Right lobe of liver (tissue), 6 donors: ENCODE measurements at places on chromosomes 7 and 10. TPM values are rescaled to one million over a fixed set of nuclear protein-coding genes. Genes with fewer than 3 reads are reported as not detected.

- H3K36me3 ChIP-seq, result no peaks in the 10 kb centered on the region
- H3K4me3 ChIP-seq, result no peak overlapping the region
- H3K27me3 ChIP-seq, result no peaks in the 10 kb centered on the region
- no peak for DNase-seq
- no peak overlapping the region for H3K27ac ChIP-seq
Observed at GRCh38 chr7:45328403-45328981, 170.9 kb downstream of the RAMP3 start.

DNA sequence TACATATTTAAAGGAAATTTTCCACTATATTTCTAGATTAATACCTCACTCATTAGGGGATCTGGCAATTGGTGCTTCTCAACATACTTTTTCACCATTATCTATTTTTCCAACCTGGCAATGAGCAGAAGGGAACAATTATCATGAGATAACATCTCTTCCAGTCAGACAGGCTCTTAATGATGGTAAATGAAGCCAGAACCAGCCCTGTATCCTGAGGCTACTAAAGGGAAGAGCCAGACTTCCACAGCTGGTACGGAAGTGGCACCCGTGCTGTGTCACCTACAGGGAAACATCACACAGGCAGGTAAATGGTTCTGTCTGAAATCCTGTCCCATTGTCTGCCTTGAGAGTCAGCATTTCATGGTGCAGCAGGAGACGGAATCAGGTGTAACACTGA is 75.9 kb downstream of the ELMO1 start:
- H3K27me3 ChIP-seq, result no peaks in the 10 kb centered on the region
- no peak overlapping the region for H3K27ac ChIP-seq
- H3K4me3 ChIP-seq, result no peak overlapping the region
- DNase-seq, result no peak

- H3K27me3 ChIP-seq, result no peaks in the 10 kb centered on the region
- no peaks in the 10 kb centered on the region for H3K36me3 ChIP-seq
- H3K4me3 ChIP-seq, result no peak overlapping the region
- H3K27ac ChIP-seq, result peak overlapping the region; percentile 61
Observed at GRCh38 chr7:141042222-141043193, 27.8 kb upstream of the MRPS33 start.

GRCh38 chr7:137146552-137147337 is 196.8 kb downstream of the PTN start:
- DNase-seq, result no peak
- no peaks in the 10 kb centered on the region for H3K4me1 ChIP-seq
- H3K4me3 ChIP-seq, result no peak overlapping the region
- H3K36me3 ChIP-seq, result no peaks in the 10 kb centered on the region
- no peaks in the 10 kb centered on the region for H3K27me3 ChIP-seq

GRCh38 chr7:154986200-154986945 is 16.6 kb downstream of the PAXIP1 start:
- no peak for DNase-seq
- no peak overlapping the region for H3K4me3 ChIP-seq
- no peak overlapping the region for H3K27ac ChIP-seq
- no peaks in the 10 kb centered on the region for H3K27me3 ChIP-seq
- H3K36me3 ChIP-seq, result no peaks in the 10 kb centered on the region
- no peaks in the 10 kb centered on the region for H3K4me1 ChIP-seq

DNA sequence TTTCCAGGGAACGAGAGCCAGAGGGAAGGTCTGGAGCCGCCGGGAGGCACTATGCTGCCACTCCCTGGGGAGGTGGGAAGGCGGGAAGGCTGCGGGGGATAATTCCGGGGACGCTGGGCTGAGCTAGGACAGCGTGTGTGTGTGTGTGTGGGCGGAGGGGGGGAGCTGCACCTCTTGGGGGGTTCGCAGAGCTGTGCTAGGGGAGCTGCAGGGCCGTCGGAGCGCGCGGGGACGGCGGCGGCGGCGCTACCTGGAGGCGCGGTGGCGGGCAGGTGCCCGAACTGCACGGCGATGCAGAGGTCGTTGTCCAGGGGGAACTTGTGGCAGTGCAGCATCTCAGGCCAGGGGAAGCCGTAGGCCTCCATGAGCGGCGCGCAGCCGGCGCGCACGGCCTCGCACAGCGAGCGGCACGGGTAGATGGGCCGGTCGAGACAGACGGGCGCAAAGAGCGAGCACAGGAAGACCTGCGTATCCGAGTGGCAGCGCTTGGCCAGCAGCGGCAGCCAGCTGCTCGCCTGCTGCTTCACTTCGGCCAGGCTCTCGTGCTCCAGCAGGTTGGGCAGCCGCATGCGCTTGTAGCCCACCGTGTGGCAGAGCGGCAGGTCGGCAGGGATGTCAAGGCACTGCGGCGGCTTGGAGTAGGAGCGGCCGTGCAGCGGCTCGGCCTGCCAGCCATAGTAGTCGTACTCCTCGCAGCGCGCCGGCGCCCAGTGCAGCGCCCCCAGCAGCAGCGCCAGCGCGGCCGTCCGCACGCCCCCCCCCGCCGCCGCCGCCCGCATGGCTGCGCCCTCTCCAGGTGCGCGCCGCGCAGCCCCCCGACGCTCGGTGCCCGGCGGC is 526 bp downstream of the SFRP5 start:
- no peak overlapping the region for H3K4me3 ChIP-seq
- DNase-seq, result no peak
- no peaks in the 10 kb centered on the region for H3K4me1 ChIP-seq
- H3K36me3 ChIP-seq, result no peaks in the 10 kb centered on the region

GRCh38 chr7:66847879-66848790 is 72.9 kb upstream of the TMEM248 start:
- H3K27me3 ChIP-seq, result no peaks in the 10 kb centered on the region
- H3K36me3 ChIP-seq, result no peaks in the 10 kb centered on the region
- no peak overlapping the region for H3K27ac ChIP-seq
- no peak overlapping the region for H3K4me3 ChIP-seq

DNA sequence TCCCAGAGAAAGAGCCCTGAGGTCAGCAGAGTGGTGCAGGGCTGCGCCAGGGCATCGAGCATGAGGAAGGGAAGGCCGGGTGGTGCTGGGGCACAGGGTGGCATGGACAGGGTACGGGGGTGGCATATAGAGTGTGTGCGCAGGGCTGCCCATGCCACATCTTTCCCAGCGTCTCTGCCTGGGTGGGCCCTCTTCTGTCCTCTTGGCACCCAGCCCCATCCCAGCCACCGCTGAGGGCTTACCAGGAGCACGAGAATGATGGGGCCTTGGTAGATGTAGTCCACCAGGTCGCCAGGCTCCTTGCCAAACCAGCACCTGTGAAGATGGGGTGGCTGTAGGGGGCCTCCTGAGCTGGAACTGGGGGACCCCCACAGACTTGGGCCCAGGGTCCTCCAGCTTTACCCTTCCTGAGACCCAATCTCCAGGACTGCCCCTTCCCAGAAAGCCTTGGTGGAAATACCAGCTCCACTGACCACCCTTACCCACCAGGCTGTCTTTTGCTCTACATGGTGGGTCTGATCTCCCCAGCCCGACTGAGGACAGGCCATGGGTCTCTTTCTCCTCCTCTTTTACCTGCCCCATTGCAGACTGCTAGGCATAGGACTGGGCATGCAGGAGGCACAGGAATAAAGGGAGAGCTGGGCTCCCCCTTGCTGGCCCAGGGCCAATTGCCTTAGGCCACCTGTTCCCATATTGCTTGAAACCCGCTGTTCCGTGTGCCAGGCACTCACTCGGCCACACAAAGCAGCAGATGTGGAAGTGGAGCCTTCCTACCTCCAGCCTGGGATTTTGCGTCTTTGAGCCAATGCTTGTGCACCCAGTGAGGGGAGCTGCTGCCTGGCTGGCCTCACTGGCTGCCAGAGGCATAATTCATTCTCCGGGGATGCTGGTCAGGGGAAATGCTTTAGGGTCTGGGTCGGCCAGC is 21.7 kb downstream of the CRHR2 start:
- no peak for DNase-seq
- H3K36me3 ChIP-seq, result no peaks in the 10 kb centered on the region
- no peaks in the 10 kb centered on the region for H3K4me1 ChIP-seq
- no peaks in the 10 kb centered on the region for H3K27me3 ChIP-seq
- H3K4me3 ChIP-seq, result no peak overlapping the region
- no peak overlapping the region for H3K27ac ChIP-seq

- no peak overlapping the region for H3K4me3 ChIP-seq
- no peaks in the 10 kb centered on the region for H3K4me1 ChIP-seq
- DNase-seq, result no peak
- H3K27ac ChIP-seq, result no peak overlapping the region
- no peaks in the 10 kb centered on the region for H3K36me3 ChIP-seq
Observed at GRCh38 chr7:147903536-147904218, 686.9 kb upstream of the C7orf33 start.

DNA sequence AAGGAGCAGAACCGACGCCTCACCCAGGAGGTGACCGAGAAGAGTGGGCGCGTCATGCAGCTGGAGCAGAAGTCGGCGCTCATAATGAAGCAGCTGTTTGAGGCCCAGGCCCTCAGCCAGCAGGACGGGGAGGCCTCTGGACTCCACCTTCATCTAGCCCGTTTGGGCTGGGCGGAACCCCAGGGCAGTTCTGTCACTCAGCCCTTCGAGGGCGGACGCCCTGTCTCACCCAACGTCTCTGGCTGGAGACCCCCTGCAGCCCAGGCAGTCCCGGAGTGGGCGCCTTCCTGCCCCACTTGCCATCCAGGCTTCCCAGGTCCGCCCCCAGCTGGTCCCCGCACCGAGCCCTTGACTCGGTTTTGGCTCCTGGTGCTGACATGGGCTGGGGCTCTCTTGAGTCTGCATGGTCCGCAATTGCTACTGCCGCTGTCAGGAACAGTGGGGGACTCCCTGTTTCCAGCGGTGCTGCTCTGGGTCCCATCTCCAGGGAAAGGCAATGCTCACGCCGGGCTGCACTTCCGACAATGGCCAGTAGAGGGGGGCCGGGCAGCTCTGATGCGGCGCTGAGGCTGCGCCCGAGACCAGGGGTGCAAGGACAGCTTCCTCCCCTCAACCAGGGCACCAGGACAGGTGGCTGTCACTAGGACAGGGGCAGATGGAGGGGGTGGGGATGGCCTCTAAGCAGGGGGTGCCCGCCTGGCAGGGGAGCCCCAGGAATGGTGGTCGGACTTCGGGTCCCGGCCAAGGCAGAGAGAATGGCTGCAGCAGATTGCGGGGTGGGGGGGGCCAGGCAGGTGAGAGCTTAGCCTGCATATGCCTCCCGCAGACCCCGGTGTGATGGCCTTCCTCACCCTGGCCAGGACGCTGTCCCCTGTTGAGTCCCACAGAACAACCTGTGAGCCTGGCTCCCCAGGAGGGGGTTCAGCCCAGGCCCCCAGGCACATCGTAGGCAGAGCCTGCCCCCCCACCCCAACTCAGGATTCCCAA is 71.2 kb upstream of the KCTD7 start:
- H3K27ac ChIP-seq, result no peak overlapping the region
- H3K4me1 ChIP-seq, result no peaks in the 10 kb centered on the region
- H3K36me3 ChIP-seq, result no peaks in the 10 kb centered on the region

TRIM73 gene
- total RNA-seq, result 3.3 TPM

ZNF727 gene
- total RNA-seq, result 0.39 TPM
